ENCODE measurements at places on chromosomes 2 and 18. TPM values are rescaled to one million over a fixed set of nuclear protein-coding genes. Genes with fewer than 3 reads are reported as not detected.

DNA sequence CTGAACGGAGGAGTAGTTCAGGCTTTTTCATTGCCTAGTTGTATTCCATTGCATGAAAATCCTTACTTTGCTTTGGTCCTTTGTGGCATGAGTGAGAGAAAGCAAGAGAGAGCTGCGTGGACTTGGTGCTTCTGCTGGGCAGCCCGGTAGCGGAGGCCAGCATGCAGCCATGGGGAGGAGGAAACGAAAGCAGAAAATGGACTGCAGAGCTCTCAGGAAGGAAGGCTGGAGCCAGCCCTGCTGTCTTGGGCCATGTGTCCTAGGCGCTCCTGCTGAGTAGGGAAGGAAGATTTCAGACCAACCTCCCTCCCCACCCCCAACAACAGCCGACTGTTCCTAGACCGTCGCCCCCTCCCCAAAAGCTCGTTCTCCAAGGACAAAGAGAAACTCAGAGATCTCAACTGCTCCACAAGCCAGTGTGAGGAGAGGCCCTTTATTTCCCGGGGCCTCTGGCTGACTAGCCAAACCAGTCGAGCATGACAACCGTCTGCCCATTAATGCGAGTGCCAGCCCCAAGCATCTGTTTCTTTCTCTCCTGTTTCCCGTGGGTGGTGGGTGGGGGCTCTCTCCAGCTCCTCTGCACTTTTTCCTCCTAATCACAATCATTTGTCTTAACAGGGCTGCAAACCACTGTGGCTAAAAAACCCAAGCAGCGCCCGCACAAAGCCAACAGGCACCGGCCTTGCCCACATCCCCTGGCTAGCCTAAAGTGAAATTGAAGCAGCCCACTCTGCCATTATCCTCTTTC is 66.8 kb upstream of the FZD7 start:
- no peak for DNase-seq

Gene NR4A2
- total RNA-seq: 0.25 TPM

- DNase-seq: no peak
These were observed 8.8 kb downstream of the C2orf92 start for GRCh38 chr2:97678298-97678697.

- DNase-seq: no peak
These were observed 78.6 kb downstream of the FARSB start for GRCh38 chr2:222577341-222577740.

Gene AFF3
- under 0.01 TPM for total RNA-seq

DNA sequence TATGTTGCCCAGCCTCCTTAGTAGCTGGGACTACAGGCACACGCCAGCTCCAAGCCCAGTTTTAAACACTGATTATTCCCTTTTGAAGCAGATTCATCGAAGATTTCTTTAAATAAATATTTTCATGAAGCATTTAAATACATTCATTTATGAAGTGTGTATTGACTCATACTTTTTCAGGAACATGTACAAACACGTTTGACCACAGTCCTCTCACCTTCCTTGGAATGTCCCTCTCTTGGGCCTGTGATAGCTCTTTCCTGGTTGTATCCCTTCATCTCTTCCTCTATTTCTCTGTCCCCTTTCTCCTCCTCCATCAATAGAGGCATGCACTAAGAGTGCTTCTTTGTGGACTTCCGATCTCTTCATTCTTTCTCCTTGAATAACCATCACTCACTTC is 2.5 kb downstream of the PSTPIP2 start:
- DNase-seq: no peak

- no peak for DNase-seq
These were observed 29.0 kb downstream of the B4GALT6 start for GRCh38 chr18:31655354-31655753.

Gene DCTN1
- 105 TPM for total RNA-seq

- no peak for DNase-seq
These were observed 121.6 kb upstream of the FZD5 start for GRCh38 chr2:207891086-207891844.

DNA sequence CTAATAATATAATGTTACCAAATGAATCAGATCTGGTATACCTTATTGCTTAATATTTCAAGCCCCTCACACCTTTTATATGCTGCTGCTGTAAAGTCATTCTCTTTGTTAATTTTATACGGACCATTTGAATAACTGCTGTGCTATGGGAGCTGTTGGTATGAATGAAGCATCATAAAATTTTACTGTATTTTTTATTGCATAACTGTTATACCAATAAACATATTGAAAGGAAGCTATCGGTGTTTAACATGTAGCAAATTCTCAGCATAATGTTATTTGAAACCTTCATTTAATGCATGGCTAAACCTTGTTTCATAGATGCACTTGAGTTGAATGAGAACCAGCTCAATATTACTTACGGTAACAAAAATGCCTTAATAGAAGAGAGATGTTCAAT is 1040.3 kb downstream of the SOCS6 start:
- DNase-seq: no peak

DNA sequence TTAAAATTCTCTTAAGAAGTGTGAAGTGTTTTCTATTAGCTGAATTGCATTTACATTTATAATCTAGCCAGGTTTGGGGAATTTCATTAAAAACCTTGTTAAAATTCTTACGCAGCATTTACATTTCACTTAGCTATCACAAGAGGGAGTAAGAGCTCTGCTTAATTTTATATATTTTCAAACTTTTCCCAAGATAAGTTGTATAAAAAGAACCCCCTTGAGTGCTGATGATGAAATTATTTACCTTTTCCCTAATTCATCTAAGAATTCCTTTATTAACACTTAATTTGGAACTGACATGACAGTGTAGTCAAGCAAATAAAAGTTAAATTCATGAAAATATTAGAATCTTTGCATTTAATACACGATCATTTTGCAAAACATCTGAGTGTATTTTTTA is 54.2 kb upstream of the ZSWIM2 start:
- DNase-seq: no peak

Gene TUBA3D
- not detected for total RNA-seq

- no peak for DNase-seq
These were observed 55.8 kb downstream of the HRH4 start for GRCh38 chr18:24516261-24516660.

Gene CNGA3
- not detected for total RNA-seq

Gene MCM6
- total RNA-seq: 17.4 TPM

DNA sequence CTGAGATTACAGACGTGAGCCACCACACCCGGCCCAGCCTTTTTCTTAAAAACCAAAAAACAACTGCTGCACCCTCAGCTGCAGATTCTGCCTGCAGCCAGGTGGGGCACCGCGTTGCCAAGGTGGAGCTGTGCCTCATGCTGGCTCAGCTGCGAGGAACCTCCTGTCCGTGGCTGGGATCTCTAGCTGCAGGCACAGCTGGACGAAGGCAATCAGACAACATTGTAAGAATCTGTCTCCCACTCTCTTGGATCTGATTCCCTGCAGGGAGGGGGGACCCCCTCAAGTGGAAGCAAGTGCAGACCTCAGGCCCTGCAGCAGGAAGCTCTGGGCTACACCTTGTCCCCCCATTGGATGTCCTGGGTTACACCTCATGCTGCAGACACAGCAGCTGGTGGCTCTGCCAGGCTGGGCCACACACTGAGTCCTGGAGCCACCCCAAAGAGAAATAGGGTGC is 24.1 kb downstream of the CIDEA start:
- DNase-seq: no peak

Gene PLGLB2
- 0.39 TPM for total RNA-seq

DNA sequence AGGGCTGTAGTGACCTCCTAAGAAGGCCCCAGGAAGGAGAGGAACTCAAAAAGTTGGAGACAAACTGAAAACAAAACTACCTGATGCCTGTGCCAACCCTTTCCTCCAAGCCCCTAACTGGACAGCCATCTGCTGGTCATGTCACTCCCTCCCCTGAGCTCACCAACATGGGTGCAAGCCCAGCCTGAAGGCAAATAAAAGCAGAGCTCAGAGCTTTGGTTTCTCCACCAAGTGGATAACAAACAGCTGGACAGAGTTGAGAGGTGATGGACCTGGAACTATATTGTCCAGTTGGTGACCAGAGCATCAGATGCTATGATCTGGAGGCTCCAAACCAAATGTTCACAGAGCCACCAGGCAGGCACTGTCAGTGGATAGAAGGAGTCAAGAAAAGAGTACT is 34.6 kb upstream of the MAL start:
- no peak for DNase-seq

Gene REG3A
- not detected for total RNA-seq

DNA sequence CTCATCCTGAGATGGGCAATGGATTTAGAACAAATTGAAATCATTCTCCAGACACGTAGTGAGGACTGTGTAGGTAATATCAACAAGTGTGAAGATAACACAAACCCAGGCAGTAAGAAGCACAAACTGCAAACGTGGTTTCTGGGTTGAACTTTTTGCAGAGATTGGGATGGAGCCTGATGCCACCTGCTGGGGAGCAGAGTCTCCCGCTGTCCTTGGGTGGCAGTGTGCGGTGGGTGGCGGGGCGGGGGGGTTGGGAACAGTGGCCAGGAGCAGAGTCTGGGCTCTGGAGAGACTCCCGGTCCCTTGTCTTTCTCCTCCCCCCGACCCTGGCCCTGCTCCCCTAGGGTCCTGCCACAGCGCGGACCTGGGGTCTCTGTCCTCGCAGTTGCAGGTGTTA is 19.5 kb downstream of the TRAF3IP1 start:
- DNase-seq: no peak

DNA sequence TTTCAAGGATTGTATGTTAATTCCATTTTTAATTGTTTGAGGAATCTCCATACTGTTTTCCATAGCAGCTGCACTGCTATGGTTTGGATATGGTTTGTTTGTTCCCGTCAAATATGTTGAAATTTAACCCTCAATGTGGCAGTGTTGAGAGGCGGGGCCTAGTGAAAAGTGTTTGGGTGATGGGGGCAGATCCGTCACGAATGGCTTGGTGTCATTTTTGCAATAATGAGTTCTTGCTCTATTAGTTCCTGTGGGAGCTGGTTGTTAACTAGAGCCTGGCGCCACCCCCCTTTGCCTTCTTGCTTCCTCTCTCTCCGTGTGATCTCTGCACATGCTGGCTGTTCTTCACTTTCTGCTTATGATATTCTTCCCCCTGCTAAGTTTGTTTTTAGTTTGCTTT is 71.4 kb upstream of the LDLRAD4 start:
- no peak for DNase-seq

Gene SCTR
- not detected for total RNA-seq

All from dermis microvascular lymphatic vessel endothelial cell (primary cell).